ENCODE measurements at places on chromosomes 7 and 10.

DNA sequence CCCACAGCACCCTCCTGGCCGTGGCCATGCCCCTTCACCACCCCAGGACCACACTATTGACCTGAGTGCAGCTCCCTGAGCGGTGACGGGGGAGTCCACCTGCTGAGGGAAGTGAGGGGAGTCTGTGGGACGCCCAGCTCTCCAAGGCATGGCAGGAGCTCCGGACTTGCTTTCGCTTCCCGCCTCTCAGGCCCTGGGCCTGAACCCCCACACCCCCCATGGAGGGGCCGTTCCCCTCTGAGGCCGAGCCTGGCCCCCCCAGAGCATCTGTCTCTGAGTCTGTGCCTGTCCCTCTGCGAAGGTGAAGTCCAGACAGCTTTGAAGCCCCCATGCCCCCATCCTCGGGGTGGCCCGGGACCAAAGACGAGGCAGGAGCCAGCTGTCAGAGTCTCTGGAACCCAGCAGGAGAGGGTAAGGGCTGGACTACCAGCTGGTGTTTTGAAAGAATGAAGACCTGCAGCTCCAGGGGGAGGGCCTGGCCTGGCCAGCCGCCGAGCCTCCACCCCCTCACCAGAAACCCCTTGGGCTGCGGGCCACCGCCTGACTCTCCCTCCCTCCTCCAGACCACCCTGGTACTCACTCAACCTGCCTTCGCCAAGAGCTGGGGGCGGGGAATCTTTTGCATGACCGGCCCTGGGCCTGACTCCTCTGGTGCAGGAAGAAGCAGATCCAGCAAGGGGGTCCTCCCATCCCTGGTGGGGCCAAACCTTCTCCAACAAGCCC is 114.0 kb downstream of the PDGFA start:
- no peak for DNase-seq

DNA sequence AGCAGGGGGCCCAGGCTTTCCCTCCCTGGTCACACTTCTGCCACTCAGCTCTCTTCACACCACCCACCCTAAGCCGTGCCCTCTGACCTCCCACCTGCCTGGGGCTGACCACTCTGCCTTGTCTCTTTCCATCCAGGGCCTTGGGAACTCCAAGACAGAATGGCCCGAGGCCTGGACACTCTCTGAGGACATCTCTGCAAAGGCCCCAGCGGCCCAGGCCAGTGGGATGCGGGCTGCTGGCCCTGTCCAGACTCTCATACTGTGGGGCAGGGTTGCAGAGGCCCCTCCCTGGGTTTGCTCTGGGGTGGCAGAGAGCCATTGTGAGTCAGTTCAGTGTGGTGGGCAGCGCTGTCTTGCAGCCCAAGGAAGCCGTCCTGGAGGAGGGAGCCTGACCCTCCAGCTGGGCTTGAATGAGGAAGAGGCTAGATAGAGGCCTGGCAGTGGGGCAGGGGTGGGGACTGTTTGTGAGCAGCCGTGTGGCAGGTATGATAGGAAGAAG is 39.9 kb upstream of the RABGEF1 start:
- DNase-seq = no peak

GRCh38 chr10:13907570-13907969 is 320.8 kb downstream of the PRPF18 start:
- DNase-seq = no peak

DNA sequence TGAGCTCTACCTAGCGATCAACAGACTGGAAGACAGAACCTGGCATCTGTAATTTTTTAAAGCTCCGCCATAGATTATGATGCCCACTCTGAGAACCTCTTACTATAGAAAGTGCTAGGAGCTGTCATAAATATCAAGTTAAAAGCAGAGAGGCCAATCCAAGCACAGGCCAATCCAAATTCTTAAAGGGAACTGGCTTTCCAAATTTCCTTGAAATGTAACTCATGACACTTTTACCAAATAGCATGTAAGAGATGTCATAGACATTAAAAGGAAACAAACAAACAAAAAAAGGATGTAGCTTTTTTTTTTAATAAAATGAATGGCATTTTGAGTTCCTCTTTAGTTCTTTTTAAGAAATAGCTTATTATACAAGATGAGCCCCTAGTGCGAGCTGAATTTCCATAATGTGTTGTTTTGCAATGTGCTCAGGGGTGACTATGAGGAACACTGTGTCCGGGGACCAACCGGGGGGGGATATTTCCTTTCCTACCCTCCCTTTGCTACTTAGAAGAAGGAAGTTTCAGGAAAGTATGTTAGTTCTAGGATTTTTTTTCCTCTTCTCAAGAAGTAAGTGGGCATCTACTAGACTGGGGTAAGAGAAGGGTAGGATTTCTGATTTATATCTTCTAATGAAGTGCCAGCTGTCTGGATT is 23.7 kb upstream of the MRC1 start:
- no peak for DNase-seq

GRCh38 chr10:67926951-67927350 is 42.5 kb downstream of the SIRT1 start:
- DNase-seq = no peak

- no peak for DNase-seq
Observed at GRCh38 chr10:19937989-19938388, 121.8 kb downstream of the PLXDC2 start.

GRCh38 chr7:100547872-100548271 is 8.9 kb downstream of the AGFG2 start:
- DNase-seq = no peak

DNA sequence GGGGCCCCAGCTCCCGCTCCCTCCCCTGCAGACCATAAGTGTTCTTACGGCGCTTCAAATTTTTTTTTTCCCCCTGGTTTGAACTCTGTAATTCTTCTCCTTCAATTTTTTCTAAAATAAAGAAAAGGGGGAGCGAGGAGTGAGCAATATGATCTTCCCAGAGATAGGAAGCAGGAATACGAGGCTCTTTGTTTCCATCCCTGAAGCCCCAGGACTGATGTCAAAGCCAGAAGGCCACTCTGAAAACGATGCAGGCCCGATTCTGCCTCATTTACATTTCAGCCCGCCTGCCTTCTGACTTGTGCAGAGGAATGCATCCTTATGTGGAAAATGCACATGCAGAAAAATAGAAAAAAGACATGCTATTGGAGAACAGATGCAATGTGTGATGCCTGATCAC is 401.5 kb upstream of the MKI67 start:
- no peak for DNase-seq

GRCh38 chr7:80622541-80622940 is 15.9 kb upstream of the CD36 start:
- no peak for DNase-seq

GRCh38 chr10:23614483-23614882 is 175.6 kb downstream of the OTUD1 start:
- DNase-seq = no peak

DNA sequence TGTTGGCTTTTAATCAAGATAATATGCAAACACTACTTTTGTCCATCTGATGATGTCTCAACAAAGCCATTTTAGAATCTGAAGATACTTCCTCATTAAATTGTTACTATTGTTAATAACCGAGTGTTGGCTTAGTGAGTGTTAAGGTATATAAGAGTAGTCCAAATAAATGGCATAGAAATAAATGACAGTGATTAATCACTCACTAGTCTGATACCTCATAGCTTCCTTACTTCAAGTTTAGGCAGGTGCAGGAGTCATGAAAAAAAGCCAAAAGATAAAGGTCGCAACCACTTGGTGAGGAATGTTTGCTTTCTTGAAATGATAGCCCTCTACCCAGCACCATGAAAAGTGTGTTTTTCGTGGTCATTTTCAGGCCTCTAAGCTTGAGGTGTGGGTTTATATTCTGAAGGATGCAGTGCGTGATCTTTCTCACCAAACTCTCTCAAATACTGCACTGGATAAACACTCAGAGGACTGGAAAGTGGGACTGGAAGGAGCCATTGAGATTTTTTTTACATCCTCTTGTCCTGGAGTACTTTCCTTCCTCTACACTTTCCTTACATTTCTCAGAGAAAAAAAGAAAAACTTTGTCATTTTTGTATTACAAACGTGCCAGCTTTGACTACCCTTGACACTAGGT is 138.1 kb downstream of the KIAA1217 start:
- DNase-seq = no peak

- no peak for DNase-seq
Observed at GRCh38 chr7:39734633-39735004, 111.2 kb downstream of the RALA start.

DNA sequence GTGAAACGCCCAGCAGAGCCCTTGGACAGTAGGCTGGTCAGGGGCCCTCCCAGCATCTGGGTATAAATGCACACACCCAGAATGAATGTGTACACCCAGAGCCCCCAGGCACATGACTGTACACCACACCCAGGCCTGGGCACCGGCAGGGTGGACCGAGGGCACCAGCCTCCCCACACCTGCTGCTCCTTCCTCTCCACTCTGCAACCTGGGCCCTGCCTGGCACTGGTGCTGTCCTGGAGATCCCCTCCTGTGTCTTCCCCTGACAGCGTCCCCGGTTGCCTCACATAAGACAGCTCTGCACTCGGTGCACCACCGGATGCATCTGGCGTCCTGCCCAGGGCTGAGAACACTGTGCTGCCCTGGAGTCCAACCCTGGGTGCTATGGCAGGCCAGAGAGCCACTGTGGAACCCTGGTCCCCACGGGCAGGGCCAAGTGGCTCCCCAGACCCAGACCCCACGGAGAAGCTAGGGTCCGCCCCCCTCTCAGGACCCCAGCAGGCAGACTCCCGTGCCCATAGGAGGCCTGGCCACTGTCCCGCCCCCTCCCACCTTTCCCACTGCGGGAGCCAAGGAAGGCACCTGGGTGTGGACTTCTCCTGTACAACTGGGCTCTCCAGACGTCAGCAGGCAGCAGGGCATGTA is 6.6 kb downstream of the RASGEF1A start:
- no peak for DNase-seq

- no peak for DNase-seq
Observed at GRCh38 chr7:158611541-158611940, 23.9 kb upstream of the PTPRN2 start.

- DNase-seq = no peak
Observed at GRCh38 chr7:148234715-148235114, 355.9 kb upstream of the C7orf33 start.

DNA sequence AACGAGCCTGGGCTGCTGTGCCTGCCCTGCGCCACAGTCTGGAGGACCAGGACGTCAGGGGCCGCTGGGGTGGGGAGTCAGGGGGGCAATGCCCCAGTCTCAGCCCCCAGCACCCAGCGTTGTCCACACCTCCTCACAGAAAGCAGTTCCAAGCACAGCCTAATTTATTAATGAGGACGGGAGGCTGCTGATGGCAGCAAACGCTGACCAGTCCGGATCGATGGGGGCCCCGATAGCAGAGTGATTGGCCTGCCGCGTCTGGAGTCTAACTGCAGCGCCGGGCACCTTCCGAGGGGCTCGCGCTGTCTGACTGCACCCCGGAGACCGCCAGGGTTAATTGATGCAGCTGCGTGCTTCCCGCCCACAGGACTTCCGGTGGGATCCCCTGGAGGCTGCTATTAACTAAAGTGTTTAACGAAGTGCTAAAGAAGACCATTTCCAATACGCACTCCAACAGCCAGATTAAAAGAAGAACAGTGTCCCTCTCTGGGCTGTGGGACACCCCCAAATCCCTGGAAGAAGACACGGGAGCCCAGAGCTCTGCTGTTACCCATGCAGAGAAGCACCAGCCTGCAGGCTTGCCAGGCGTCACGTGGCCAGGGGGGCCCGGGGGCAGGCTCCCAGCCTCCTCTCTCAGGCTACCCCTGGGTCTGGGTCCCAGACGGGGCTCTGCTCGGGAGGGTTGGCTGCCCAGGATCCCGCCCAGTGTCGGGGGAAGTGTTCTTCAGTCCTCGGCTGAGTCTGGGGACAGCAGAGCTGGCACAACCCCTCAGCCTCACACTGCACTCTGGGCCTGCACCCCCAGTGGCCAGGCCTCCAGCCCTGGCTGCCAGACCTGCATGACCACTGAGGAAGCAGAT is 63.8 kb downstream of the MICALL2 start:
- no peak for DNase-seq

DNA sequence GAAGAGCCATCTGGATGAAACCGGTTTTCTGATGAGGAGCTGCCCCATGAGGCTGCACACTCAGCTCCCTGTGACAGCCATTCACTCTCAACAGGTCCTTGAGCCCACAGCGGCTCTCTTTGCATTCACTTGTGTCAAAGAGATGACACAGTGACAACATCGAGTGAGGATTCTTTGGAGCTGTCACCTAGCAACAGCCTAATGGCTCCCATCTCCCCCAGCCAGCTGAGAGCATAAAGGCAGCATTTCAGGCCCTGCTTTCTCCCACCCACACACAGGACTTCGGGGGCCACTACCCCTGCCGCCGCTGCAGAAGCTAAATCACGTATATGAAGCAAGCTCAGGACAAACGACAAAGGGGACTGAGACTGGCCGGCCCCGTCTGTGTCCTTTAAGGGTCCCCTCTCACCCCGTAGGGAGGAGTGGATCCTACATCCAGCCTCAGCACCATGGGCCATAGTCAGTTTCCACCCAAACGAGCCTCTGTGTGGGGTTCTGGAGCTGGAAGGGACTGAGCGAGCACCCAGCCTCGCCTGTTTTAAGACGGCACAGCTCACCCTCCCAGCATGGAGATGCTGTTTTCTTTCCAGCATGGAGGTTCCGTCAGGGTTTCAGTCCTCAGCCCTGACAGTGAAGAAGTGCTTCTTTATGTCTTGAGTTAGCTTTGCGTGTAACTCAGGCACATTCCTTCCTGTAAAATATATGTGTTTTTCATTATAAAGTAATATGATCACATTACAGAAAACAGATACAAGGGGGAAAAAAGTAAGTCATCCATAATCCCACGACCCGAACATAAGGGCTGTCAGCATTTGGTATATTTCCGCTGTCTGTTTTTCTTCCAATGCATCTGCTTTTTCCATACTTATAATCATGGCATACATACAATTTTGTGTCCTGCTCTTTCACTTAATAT is 4.9 kb downstream of the CPA4 start:
- DNase-seq = no peak

GRCh38 chr10:44647877-44648542 is 263.1 kb upstream of the CXCL12 start:
- no peak for DNase-seq

DNA sequence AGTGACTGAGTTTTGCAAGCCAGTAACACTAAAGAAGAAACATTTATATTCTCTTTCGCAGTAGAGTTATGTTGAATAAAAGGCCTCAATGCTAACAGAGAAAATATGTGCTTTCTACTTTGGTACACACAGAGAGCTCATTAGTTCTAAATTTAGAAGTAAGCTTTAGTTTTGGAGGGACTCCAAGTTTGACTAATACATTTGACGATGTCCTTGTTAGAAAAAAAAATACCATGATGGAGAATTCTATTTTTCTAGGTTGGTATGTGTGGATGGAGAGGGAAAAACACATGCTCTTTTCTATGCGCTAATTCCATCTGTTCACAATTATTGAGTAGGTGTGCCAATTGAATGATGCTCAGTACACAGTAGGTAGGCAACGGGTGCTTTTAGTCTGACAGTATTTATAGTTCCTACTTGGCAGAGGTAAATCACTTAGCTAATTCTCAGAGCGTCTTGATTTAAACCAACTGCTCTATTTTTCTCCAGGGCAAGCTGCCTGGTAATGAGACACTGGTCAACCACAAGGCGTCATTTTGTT is 327.2 kb upstream of the AKR1E2 start:
- DNase-seq = no peak
